ENCODE measurements at places on chromosomes 3 and 15.

- DNase-seq: no peak
Measured at GRCh38 chr3:132841621-132842020, 119.4 kb upstream of the NPHP3 start.

DNA sequence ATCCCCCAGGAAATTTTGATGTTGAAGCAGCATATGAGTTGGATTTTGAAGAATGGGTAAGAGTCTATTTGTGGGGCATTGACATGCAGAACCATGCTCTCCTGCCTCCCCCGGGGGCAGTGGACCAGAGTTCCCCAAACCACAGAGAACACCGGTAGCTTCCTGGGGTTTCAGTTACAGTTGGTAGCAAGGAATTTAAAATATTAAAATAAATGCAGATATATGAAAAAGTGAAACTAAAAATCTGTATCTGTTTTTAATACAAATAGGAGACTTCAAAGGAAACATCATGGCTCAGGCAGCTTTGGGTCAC lies 37.4 kb downstream of the SLC9A9 start:
- no peak for DNase-seq

DNA sequence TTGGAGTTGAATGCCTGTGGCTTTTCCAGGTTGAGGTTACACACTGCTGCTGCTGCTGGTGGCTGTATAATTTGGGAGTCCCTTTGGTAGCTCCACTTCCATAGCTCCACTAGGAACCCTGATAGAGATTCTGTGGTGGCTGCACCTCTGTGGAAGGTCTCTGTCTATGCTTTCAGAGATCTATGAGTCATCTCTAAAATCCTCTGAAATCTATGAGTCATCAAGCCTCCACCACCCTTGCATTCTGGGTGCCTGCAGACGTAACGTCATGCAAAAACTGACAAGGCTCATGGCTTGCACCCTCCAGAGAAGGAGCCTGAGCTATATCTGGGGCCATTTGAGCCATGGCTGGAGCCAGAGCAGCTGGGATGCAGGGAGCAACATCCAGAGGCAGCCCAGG lies 1037.0 kb upstream of the CFAP20DC start:
- no peak for DNase-seq

GRCh38 chr15:52661909-52662308 lies 17.3 kb downstream of the ATOSA start:
- no peak for DNase-seq

DNA sequence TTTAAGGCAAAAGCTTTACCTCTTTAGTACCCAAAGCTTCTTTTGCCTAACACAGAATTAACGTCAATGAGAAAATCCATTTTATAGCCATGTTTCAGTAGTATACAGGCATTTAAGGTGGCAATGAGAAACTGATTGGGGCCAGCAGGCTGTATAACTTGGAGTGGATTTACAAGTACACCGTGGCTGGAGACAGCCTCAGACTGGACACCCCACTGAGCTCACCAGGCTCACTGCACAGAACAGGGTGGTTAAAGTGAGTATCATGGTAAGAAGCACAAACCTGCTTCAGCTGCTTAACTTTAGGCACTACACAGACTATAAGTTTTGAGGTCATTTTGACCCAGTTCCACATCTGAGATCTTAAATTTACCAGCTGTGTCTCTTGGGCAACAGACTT lies 8.9 kb downstream of the CPOX start:
- no peak for DNase-seq

- no peak for DNase-seq
Measured at GRCh38 chr15:87680208-87680607, 576.3 kb downstream of the NTRK3 start.

GRCh38 chr3:132008837-132009236 lies 26.0 kb downstream of the CPNE4 start:
- DNase-seq: no peak

DNA sequence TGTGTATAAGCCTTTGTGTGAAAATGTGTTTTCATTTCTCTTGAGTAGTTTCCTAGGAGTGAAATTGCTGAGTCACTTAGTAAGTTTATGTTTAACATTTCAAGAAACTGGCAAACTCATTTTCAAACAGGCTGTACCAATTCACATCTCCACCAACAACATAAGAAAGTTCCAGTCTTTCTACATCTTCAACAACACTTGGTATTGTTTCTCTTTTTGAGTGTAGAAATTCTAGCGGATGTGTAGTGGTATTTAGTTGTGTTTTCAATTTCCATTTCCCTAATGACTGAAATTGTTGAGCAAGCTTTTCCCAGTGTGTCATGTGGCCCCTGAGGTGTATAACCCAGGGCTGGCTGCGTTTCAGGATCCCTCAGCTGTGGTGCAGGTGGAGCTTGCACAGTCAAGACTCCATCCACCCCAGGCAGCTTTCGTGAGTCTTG lies 258.5 kb downstream of the PDCD6IP start:
- DNase-seq: no peak

- peak; percentile 26 for DNase-seq
Measured at GRCh38 chr3:152097770-152098169, 171.0 kb upstream of the MBNL1 start.

- DNase-seq: no peak
Measured at GRCh38 chr3:52120556-52121463, 33.4 kb downstream of the POC1A start.

GRCh38 chr3:134810052-134810435 lies 15.0 kb downstream of the EPHB1 start:
- DNase-seq: no peak

DNA sequence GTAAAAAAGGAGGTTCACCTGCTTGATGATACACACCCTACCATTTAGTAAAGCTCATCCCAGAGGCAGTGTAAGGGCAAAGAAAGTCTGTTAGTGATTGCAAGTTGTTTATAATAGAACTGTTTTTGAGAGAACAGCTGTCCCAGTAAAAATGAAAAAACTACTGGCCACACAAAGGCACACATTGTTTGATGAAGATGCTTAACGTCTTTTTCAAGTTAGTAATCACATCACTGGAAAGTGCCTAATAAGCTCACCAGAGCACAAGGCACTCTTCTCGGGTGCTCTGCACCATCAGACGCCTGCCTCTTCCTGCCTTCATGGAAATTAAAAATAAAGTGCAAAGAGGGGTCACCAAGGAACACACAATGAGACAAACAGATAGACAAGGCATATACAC lies 186.9 kb downstream of the PDZRN3 start:
- DNase-seq: no peak

DNA sequence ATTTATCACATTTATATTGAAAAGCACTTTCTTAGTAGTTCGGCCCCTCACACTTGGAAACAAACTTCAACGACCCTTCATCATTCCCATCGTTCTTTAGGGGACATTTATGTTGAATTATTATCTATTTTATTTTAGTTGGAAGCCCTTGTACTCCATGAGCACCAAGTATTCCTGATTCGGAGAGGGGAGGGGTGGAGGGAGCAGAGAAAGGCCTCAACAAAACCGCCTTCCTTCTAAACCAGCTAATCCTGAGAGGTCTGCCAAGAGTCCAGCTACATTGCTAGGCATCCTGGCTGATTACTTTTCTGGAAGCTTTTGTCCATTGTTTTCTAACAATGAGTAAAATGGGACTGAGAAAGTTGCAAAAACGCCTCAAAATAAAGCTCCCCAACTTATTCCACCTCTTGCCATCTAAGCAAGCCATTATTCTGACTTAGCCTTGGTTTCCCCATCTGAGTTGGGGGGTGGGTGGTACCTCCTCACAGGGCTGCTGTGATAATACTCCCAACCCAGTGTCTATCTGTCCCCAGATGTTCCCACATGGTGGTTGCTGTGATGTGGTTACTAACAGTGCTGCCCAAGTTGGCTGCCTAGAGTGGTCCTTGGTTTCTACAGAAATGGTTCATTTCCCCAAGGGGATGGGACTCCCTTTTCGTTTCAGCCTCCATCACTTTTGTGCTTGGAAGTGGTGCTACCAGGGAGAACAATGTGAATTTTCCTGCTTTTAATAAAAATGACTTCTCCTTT lies 1.2 kb upstream of the TMEM158 start:
- no peak for DNase-seq

- DNase-seq: peak; percentile 7
Measured at GRCh38 chr3:4750306-4750968, 228.8 kb upstream of the BHLHE40 start.

DNA sequence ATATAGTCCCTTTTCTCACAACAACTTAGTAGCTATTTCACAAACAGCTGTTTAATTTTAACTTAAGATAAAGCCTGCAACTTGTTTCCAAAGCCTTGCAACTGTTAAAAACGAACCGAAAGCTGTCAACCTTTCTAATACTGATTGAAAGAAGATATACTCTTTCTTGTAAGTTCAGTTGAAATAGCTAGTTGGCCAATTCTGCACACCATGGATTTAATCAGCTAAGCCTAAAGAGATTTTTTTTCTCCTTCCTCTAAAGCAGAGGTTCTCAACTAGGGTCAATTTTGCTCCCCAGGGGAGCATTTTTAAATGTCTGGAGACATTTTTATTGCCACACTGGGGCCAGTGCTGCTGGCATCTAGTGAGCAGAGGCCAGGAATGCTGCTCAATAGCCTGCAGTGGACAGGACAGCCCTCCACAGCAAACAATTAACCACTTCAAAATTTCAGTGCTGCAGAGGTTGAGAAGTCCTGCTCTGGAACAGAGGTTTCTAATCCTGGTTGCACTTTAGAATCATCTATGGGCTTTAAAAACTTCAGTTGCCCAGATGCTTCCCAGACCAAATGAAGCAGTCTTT lies 26.2 kb downstream of the MINDY4B start:
- no peak for DNase-seq

DNA sequence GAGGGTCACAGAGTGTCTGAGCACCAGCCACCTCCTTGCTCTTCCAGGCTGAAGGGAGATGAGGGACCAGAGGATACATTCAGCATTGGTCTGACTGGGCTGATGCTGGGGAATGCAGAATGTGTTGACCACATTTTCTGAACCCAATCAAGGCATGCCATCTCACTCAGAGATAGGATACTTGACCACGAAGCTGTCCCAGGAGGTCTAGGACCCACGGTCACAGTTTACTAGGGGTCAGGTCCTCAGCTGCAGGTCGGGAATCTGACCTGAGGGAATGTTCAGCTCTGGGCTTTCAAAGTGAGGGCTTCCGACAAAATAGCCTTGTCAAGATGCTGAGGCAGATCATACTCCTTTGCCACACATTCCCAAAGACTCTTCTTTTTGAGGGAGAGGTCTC lies 19.6 kb downstream of the PLA2G4E start:
- no peak for DNase-seq

GRCh38 chr3:141336672-141337522 lies 31.4 kb upstream of the ZBTB38 start:
- no peak for DNase-seq

GRCh38 chr3:50525987-50526386 lies 22.6 kb upstream of the CACNA2D2 start:
- DNase-seq: no peak

GRCh38 chr3:123423806-123424205 lies 25.1 kb downstream of the ADCY5 start:
- peak; percentile 47 for DNase-seq

- DNase-seq: no peak
Measured at GRCh38 chr3:55668359-55668758, 181.3 kb upstream of the WNT5A start.

- no peak for DNase-seq
Measured at GRCh38 chr3:149571381-149571780, 86.4 kb downstream of the WWTR1 start.

DNA sequence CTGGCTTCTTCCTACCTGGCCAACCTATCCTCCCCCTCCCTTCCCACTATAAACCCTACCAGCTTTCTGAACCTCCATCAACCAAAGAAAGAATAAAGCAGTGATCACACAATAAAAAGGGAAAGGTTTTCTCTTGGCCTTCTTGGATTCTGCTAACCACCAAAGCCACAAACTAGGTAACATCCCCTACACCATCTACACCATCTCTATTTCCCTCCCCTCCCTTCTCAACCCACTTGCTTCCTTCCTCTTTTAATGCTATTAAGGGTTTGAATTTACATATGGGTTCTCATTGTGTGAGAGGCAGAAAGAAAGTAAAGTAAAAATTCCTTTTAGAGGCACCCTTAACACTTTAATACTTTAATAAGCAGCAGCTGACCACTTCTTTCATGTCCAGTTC lies 25.8 kb upstream of the RSL24D1 start:
- DNase-seq: no peak

DNA sequence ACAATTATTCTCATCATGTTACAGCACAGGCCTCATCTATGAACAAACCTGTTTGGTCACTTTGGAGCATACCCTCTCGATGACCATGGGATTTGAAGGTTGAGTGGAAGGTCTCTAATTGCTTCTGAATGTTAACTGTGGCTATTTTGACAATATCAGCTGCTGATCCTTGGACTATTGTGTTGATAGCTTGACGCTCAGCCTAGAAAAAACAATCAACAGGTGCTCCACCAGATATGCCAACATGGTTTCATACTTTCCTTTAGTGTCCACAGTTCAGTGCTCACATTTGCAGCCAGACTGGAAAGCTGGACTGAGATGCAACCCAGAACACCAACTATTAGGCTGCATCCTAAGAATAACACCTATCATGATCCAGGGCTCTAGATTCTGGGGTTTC lies 109.7 kb downstream of the POLQ start:
- no peak for DNase-seq

GRCh38 chr3:42070524-42070923 lies 20.6 kb upstream of the TRAK1 start:
- no peak for DNase-seq

DNA sequence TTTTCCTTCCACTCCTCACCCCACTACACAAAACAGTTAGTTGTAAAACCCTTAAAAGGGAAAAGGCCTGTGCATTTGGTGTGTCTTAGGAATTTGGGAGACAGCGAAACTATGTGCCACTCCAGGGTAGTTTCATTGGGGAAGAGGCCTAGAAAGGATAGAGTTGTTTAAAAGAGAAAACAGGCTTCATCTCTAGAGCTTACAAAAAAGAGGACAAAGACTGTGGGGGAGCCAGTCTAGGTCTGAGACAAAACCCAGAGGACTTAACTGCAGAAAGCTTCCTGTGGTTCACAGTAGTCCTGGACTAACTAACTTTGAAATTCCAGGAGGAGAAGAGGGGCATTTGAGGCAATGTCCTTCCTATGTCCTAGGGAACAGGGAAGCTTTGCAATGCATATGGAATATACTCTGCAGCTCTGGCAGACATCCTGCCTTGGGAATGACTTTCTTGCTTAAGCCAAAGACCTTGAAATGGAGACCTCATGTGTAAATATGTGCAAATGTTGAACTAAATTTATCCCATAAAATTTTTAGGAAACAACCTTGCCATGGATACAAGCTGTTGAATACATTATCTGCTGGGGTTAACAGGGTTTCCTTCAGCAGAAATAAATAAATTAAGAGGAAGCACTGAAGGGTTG lies 159.4 kb downstream of the LSAMP start:
- DNase-seq: no peak

- DNase-seq: no peak
Measured at GRCh38 chr3:18098960-18099587, 326.1 kb downstream of the SATB1 start.

- DNase-seq: peak; percentile 69
Measured at GRCh38 chr3:171508676-171509075, 48.5 kb upstream of the TNIK start.
